ENCODE measurements at places on chromosomes 12 and 14.

DNA sequence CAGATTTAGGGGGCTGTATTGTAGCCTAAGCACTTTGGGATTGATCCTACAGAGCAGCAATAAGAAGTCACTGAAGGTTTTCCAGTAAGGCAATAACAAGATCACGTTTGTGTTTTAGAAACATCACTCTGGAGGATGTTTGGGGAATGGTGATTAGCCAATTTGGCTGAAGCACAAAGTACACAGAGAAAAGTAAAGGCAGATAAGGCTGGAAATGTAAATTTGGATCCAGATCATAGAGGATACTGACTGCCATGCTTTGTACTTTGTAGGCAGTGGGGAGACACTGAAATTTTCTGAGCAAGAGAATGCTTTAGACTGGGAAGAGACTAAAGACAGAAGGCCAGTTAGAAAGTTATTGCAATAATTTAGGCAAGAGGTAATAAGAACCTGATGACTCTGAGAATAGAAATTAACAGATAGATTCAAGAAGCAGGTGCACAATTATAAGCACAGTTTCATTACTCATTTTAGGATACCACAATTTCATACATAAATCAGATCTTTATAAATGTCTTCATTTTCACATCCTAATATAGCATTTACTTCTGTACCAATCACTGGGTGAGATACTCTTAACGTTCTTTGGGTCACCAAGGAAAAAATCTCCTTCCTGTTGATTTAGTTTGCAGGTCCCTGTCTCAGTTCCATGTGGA lies 314.5 kb upstream of the GARIN6 start:
- no peak for DNase-seq

GRCh38 chr12:43097471-43097870 lies 454.5 kb downstream of the ADAMTS20 start:
- no peak for DNase-seq

GRCh38 chr14:84622357-84622756 lies 907.6 kb upstream of the FLRT2 start:
- DNase-seq, result no peak

DNA sequence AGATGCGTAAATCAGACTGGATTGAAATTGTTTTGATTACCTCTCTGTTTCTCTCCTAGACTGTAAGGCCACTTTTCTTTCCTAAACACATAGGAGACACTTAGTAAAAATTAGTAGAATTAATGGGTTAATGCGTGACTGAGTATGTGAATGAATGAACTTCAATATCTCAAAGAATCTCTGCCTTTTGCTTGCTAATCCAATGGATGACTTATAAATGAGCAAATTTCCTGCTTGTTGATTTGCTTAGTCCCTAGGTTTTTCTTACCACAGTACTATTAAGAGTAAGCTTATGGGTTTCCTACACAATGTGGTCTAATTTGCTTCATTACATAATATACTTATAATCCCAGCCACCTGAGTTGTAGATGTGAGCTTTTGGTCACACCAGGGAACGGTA lies 164.1 kb downstream of the SRGAP1 start:
- DNase-seq, result no peak

DNA sequence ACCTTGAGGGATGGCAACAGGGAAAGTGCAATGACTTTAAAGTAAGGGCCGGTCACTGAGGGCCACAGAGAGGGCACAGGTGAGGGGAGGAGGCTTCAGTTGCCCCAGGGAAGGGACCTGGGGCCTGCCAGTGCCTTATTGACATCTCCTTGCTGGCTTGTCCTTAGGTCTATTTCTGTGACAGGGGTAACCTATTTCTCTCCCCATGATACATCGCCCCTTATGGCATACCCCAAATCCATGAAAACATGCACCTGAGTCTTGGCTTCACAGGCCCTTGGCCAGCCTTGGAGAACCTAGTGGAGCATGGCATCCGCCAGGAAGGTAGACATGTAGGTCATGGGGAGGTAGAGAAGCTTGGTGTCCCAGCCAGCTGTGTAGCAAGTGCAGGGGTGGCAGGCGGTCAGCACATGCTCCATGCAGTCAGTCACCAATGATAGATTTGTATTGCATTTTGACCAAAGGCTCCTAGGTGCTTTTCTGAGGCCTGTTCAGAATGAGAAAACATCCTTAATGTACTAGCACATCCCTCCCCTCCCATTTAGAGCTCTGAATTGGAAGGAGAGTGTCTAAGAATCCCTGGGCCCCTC lies 23.6 kb upstream of the RDH16 start:
- no peak for DNase-seq

DNA sequence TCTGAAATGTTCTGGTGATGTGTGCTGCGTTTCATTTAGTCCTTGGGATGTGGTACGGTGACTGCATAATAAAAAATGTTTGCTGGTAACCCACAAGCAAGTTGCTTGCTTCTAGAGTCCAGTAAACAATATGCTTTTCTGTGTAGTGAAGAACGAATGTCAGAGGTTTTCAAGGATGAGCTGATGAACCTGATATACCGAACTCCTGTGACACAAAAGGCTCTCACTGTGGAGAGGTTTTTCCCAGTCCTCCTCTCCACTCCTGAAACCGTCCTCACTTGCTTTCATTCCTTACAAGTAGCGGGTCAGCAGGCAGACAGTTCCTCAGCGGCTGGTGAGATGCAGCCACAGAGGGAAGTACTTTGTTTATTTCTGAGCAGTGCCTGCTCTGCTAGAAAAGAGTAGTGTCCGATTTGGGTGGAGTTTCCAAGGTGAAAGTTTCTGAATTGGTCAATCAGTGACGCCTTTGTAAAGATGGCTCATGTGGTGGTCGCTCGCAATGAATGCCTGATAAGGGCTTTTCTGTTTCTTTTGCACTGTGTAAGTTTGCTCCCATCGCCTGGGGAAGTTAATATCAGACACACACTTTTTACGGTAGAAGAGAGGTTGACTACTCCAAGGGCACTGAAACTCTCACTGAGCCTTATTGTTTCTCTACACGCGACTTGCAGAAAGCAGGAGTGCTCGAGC lies 3.0 kb downstream of the ETV6 start:
- DNase-seq, result no peak

DNA sequence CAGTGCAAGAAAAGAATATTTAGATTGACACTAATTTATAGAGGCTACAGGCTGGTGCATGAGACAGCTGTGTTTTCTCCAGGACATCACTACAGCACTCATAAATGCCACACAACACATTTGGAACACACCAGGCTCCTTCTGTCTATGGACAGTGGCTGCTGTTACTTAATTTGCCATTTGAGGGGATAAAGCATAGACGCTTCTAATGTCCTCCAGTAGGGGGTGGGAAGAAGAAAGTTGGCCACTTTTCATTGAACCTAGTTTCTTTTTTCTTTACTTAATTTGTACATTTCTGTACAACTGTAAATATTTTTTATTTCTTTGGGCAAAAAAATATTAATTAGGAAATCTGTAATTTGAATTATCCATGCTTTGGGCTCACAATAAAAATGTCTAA lies 12.4 kb upstream of the RTN1 start:
- no peak for DNase-seq

DNA sequence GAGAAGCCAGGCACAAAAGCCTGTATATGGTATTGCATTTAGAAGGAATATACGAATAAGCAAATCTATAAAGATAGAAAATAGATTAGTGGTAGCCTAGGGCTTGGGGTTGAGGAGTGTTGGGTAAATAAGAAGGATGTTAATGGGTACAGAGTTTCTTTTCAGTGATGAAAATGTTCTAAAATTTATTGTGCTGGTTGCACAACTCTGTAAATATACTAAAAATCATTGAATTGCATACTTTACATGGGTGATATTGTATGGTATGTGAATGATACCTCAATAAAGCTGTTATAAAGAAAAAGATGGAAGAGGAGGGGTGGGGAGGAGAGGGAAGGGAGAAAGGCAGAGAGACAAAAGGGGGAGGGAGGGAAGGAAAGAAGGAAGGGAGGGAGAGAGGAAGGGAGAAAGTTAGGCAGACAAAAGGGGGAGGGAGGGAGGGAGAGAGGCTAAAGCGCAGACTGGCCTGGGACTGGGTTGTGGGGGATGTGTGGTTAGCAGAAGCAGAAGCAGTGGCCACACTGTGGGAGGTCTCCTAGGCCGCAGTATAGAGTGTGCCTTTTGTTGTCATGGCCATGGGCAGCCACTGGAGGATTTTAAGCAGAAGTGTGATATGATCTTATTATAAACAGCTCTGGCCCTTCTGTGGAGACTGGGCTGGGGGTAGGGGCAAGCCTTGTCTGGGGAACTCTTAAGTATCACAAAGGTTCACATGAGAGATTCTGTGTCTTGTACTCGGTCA lies 73.6 kb upstream of the ELK3 start:
- DNase-seq, result no peak

DNA sequence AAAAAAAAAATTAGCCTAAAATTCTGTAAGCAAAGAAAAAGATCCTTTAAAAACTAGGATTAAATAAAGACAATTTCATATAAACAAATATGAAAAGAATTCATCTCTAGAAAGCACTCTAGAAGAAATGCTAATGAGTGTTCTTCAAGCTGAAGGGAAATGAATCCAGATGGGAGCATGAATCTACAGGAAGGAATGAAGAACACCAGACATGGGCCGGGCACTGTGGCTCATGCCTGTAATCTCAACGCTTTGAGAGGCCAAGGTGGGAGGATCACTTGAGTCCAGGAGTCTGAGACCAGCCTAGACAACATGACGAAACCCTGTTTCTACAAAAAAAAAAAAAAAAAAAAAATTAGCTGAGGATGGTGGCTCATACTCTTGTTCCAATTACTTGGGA lies 297.2 kb downstream of the FBXL14 start:
- DNase-seq, result no peak

DNA sequence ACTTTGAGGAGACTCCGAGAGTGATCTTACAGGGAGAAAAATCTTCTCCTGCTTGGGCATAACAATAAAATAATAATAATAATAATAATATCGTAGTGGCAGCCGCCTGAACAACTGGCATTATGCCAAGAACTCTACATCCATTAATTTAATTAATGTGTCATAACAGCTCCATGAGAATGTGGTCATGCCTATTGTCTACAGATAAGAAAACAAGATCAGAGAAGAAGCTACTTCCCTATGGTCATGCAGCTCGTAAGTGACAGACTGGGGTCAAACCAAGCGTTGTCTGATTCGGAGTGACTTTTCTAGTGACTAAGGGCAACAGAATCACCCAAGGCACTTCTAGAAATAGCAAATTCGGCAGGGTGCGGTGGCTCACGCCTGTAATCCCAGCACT lies 11.7 kb downstream of the PROX2 start:
- DNase-seq, result no peak

DNA sequence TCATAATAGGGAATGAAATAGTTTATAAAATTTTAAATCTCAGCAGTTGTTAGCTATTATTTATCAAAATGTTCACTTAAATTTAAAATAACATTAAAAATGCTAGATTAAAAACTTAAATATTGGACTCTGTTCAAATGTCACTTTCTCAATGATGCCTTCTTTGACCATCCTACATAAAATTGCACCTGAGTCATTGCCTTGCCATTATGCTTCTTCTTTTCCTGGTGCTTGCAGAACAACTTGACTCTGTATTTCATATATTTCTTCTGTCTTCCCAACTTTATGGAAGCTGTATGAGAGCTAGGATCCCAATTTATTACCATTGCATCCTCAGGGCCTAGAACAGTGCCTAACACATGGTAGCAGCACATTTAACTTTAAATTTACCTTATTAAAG lies 37.3 kb upstream of the CPM start:
- DNase-seq, result no peak

- no peak for DNase-seq
Measured at GRCh38 chr12:120649442-120650232, 9.2 kb downstream of the CABP1 start.

- no peak for DNase-seq
Measured at GRCh38 chr12:12992418-12993130, 7.5 kb downstream of the HEBP1 start.

- no peak for DNase-seq
Measured at GRCh38 chr14:22464422-22465142, 124.4 kb downstream of the DAD1 start.

GRCh38 chr12:111143271-111143670 lies 222.9 kb upstream of the MYL2 start:
- no peak for DNase-seq

GRCh38 chr14:104650981-104651875 lies 38.2 kb upstream of the INF2 start:
- no peak for DNase-seq

GRCh38 chr12:42565633-42566032 lies 23.9 kb downstream of the PRICKLE1 start:
- no peak for DNase-seq

- no peak for DNase-seq
Measured at GRCh38 chr14:52891800-52892199, 59.0 kb downstream of the FERMT2 start.

- no peak for DNase-seq
Measured at GRCh38 chr14:94595912-94596311, 14.7 kb downstream of the SERPINA5 start.

All from cortex of kidney (tissue), 1 donor.